ENCODE measurements at places on chromosomes 7 and 10.

DNA sequence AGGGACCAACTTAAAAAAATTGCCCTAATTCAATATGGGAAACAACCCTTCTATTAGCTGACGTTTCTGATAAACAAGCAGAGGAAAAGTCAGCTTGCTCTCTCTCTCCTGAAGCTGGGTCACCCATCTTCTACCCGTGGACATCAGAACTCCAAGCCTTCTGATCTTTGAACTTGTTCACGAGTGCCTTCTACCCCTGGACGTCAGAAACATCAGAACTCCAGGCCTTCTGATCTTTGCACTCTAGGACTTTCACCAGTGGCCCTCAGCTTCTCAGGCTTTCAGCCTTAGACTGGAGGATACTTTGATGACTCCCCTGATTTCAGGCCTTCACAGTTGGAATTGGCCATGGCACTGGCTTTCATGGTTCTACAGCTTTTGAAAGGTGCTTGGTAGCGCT, 41.8 kb downstream of the AKR1C8 start:
- DNase-seq = no peak

DNA sequence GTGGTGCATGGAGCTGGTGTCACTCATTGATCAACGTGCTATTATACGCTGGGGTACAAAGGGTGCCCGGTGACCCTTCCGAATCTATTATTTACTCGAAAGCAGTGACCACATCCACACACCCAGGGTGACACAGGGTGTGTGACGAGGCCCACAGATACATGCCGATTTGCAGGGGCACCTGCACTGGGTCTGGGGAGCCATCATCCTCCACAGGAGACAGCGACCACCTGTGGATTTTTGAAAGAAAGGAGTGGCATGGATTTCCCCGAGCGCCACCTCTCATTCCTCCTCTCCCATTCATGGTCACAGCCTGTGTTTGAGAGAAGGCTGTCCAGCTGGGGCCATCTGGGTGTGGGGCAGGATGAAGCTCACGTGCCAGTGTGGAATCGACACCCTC, 249.7 kb downstream of the PAXIP1 start:
- no peak for DNase-seq

DNA sequence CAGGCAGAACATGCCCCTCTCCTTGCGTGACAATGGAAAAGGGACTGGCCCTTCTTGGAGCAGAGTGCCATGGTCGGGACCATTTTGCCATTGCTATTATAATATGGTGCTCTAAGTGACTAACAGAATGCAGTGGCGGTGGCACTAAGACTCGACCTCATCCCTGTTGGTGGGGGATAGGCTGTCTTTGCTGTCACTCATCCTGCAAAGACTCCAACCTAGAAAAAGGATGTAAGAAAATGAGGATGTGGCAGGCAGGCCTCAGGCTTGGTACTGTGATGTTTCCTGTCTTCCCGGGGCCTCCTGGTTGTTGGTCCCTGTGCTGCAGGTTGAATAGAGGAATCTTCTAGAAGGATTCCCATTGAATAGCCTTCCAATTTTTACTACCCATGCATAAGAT, 18.6 kb downstream of the BLNK start:
- DNase-seq = no peak

DNA sequence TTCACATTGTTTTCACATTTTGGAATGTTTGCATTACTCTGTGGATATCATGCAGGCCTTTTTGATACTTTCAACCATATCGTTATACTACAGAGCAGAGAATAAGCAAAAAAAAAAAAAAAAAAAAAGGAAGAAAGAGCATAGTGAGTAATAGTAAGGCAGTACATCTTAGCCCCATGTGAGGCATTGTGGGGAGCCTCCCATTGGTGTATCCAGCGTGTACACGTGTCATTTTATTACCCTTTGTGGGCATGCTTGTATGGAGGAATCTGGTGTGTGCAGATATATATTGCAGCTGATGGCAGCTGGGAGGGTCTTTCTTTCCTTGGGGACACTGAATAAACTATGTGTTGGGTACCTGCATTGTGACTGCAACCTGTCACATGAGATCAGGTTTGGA, 19.6 kb downstream of the R3HCC1L start:
- DNase-seq = no peak

- no peak for DNase-seq
Observed at GRCh38 chr7:155762036-155762435, 50.2 kb downstream of the SHH start.

GRCh38 chr7:3310884-3311283, 9.8 kb downstream of the SDK1 start:
- no peak for DNase-seq

GRCh38 chr10:68348265-68348741, 15.6 kb upstream of the PBLD start:
- DNase-seq = peak; percentile 20

- no peak for DNase-seq
Observed at GRCh38 chr7:104627516-104627915, 299.1 kb downstream of the LHFPL3 start.

- DNase-seq = no peak
Observed at GRCh38 chr7:131034166-131034881, 293.4 kb upstream of the MKLN1 start.

DNA sequence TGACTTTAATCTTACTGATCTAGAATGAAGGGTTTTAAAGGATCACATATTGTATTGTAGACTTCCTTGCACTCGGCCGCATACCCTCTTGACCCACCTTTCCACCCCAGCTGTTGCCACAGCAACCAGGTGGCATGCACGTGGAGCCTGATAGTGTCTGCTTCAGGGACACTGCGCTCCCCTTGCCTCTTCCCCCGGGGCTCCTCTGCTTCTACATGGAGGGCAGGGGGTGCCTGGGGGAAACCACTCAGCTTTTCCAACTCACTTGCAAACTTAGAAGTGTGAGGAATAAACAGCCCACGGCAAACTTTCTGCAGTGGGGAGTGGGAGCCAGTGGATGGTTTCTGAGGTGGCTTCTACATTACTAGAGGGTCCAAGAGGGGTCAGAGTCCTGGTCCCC, 458.6 kb downstream of the PLXNA4 start:
- DNase-seq = no peak

DNA sequence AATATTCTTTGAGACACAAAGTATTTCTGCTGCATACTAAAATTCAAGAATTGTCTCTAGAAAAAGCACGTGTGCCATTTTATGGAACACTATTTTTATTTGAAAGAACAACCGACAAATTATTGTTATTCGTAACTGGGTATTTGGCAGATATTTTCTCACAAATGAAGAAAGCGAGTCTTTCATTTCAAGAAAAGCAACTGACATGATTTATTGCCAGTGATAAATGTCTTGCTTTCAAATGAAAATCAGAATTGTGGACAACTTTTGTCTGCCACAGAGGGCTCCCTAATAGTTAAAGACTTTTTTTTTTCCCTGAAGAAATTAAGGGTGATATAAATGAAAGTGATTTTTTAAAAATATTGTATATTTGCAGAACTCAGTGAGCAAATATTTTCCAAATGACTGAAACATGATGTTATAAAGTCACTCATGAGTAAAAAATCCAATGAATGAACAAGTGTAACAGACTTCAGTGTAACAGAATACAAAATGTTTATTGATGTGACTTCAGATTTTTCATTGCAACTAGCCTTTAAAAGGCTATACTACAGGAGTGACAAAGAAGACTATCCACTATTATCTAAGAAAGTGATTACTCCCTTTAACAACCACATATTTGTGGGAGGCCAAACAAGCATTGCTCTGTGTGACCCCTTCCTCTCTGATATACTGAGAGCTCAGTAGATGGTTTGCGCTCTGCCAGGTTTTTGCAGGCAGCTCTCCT, 49.0 kb upstream of the SEMA3E start:
- DNase-seq = no peak

DNA sequence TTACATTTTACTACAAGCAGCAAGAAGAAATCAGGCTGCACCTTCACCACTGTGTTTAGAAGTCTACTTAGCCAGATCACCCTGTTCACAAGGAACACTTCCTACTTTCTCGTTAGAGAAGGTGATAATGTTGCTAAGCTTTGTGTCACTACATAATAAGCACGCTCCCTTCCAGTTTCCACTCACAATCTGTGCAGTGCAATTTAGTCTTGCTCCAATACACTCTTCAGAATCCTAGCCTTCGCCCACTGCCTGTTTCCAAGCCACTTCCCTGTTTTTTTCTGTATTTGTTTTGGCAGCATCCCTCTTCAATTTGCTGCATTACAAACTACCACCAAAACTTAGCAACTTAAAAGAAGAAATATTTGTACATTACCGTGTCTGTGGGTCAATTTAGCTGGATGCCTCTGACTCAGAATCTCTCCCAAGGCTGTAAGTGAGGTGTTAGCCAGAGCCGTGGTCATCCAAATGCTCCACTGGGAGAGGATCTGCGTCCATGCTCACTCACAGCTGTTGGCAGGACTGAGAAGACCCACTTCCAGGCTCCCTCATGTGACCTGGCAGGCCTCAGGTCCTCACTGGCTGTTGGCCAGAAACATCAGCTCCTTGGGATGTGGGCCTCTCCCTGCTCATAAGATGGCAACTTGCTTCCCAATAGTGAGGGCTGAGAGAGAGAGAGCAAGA, 110.4 kb downstream of the PON1 start:
- DNase-seq = no peak

DNA sequence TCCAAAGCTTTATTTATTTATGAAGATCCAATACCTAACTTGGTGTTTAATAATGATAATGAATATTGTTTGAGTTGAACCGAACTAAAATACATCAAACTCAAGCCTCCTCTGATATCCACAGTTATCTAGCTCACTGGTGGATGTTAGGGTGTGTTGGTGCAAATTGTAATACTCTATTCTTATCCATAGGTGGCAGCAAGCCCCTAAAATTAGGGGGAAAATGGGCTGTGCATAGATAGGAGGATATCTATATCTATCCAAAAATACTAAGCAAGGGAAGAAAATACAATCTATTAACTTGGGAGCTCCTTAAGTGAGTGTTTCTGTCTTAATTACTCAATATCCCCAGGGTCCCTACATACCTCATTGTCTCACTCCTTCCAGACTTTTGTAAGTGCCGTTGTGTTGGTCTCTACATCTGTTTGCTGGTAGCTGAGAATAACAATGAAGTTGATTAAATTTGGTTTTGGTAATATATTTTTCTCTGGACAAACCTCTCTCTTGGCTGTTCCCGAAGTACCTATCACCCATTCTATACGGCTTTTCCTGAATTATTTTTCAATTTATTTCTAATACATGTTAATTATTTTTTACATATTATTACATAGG, 55.0 kb upstream of the VWDE start:
- no peak for DNase-seq

DNA sequence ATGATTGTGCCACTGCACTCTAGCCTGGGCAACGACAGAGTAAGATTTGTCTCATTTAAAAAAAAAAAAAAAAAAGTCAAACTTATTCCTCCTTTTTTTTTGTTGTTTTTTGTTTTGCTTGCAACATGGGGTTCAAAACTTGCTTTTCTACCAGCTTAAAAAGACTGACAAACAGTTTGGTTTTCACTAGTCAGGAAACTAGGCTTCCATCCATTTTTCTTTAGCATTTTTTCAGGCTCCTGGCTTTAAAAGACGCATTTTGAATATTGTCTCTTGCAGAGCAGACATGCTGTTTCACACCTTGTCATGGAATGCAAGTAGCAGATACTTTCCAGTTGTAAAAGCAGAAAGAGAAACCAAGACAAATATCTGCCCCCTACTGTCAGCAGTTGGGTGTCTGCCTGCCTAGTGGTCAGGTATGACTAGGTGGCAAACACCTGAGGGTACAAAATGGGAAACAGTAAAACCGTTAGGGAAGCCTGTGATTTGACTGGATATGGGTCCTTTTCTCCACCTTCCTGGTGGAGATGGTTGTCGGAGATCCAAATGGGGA, 139.9 kb downstream of the CCDC71L start:
- no peak for DNase-seq

DNA sequence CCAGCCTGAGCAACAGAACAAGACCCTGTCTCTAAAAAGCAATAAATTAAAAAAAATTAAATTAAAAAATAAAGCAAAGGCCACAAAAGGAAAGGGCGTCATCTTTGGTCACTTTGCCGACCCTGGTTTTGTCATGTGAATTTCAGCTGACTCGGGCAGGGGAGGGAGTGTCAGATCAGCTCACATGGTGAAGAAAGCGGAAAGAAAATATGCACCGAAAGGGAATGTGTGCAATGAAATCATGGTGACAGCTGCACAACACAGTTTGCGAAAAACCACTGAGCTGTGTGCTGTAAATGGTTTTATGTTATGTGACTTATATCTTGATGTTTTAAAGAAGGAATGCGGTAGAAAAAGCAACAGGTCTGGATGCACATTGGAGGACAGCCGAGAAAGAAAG, 39.8 kb downstream of the RCC1L start:
- no peak for DNase-seq

GRCh38 chr7:95536656-95537311, 51.0 kb downstream of the ASB4 start:
- no peak for DNase-seq

- no peak for DNase-seq
Observed at GRCh38 chr7:76300166-76300731, 2.2 kb upstream of the HSPB1 start.

- DNase-seq = no peak
Observed at GRCh38 chr7:48250441-48250951, 79.2 kb downstream of the ABCA13 start.
